ENCODE measurements at places on chromosomes 3 and 15. TPM values are rescaled to one million over a fixed set of nuclear protein-coding genes. Genes with fewer than 3 reads are reported as not detected.

- DNase-seq = no peak
Observed at GRCh38 chr15:29672446-29672845, 149.8 kb downstream of the TJP1 start.

Gene RARRES1
- total RNA-seq = 0.81 TPM

DNA sequence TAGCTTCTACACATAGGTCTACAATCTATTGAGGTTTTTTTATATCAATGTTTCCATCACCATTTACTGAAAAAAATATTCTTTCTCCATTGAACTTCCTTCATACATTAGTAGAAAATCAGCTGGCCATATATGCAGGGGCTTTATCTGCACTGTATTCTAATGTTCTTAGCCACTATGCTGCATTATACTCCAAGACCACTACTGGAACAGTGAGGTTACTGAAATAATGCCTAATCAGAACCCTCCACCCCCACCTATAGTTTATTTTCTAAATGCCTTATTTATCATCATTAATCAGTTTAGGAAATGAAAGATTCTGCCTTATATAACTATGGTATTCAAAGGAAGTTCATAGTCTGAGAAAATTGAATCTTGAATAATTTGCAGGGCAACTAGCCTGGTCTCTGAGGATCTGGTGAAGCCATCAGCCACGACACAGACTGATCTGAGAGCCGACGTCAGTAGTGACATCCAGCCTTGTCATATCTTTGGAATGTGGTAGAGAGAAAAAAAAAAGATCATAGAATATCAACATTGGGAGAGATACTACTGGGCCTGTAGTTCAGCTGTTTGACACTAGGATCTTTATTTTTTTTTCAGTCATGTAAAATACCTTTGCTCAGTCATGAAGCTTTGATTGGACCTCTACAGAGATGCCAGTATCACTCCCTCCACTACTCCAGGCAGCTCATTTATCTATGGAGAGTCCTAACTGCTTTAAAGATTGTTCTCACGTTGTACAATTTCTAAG is 66.6 kb downstream of the P3H2 start:
- no peak for DNase-seq

Gene GOLGA6L4
- 2.8 TPM for total RNA-seq

Gene TMC3
- total RNA-seq = not detected

DNA sequence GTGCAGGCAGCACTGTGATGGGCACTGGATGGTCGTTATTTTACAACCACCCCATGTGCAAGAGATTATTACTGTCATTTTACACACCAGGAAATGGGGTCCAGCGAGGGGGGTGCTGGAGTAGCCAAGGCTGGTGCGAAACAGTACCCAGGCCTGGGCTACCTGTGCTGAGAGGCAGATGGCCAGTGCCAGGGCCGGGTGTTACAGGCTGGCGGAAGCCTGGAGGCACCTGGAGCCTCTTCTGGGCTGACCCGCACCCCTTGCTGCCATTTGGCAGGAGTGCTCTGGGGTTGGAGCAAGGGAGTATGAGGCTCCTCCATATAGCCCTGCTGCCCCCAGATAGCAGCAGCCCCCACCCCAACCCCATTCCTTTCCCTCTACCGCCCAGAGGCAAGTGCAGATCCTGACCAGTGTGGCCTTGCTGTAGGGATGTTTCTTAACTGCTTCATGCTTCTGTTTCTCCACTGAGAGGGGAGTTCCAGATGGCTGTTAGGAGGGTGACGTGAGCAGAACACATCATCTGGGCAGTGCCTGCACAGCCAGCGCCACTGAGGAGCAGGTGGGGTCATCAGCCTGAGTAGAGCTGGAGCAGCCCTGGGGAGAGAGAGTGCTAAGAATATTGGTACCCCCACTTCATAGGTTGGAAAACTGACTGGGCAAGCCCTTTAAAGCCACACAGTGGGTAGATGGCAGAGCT is 15.3 kb downstream of the SNX33 start:
- DNase-seq = no peak

GRCh38 chr3:190051641-190052040 is 69.1 kb downstream of the P3H2 start:
- no peak for DNase-seq

GRCh38 chr3:49276475-49277382 is at the start of gene C3orf62:
C3orf62 (minus strand) TSS chr3:49277232; CDS start chr3:49276872, 360 bp downstream.
- peak; percentile 91 for DNase-seq

DNA sequence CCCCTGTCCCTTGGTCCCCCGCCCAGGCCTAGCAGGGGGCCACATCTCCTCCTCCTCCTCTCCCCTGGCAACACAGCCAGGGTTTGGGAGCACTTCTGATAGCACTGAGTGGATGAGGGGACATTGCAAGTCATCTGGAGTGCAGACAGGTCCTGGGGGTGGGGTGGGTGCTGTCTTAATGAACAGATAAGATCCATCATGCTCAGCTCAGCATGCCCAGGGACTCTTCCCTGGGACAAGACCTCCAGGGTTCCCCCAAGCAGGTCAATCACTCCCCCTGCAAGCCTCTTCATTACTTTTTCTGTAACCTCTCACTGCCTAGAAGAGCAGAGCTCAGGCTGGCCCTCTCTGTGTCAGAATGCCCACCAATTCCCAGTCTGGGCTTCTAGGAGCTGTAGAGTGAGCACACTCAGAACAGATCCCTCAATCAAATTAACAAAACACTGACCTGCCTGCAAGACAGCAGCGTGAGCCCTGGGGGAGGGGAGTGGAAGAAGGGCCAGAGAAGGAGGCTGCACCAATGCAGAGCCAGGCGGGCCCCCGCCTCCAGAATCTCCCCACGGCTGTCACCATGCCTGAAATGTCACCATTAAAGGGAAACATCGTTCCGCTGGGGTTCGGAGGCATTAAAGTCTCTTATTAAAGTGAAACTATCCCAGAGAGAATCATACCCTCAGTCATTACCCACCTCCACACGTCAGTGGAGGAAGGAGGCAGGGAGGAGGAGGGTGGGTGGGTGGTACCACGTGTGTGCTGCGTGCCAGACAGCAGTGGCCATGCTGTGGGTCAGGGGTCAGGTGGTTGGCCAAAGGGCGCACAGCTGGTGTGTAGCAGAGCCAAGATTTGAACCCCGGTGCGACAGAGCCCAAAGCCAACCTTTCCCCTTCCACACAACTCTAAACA is 114.7 kb upstream of the LINGO1 start:
- DNase-seq = no peak

Gene GOLGA6B
- total RNA-seq = 0.33 TPM

GRCh38 chr3:43490640-43491185 is 131.1 kb downstream of the ANO10 start:
- DNase-seq = no peak

Gene P2RY1
- 6.4 TPM for total RNA-seq

Gene EFHB
- total RNA-seq = 1.6 TPM

Gene PCBP4
- total RNA-seq = 20.9 TPM

DNA sequence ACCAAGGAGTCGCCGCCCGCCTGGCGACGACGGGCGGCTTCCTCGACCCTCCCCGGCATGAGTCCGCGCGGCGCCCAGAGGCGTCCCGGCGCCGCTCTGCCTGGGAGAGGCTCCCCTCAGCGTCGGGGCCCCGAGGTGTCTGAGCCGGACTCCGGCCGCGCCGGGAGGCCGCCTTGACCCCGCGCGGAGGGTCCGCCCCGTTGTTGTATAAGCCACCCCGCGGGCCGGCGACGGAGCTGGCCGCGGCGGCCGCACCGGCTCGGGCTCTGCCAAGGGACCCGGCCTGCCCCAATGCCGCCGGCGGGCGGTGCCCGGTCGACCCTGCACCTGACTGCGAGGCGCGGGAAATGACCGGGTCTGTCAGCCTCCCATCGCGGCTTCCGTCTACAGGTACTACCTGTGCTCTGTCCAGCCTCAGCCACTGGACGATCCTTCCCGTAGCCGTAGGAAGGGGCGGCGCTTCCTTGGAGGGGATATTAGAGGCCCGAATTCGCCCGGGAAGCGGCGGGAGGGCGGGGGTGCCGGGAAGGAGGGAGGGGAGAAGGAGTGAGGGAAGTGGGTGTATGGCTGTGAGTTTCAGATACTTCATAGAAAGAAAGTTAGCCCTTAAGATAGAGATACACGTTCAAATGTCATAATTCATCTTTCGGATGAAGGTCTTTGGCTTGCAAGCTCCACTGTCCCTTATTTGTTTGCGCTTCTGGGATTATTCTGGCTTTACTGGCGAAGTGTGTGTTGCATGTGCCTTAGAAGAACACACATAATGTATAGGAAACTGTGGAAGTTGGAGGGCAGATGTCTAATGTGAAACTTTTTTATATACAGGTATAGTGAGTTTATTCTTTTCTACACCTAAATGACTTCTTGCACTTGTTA is 620 bp downstream of the ABHD5 start:
- DNase-seq = peak; percentile 87

DNA sequence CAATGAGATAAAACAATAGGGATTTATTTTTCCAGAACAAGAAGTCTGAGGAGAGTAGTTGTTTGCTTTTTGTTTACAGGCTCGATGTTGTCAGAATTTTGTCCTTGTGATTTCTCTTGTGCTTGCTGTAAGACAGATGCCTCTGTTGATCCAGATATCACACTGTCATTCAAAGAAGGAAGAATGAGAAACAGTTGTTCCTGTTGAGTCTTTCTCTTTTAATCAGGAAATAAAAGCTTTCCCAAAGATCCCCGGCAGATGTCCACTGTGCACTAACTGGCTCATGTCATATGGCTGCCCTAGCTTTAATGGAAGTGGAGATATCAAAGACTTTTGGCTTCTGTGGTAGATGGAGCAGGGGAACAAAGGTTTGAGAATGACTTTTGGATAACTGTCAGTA is 6.8 kb downstream of the SERPINI1 start:
- no peak for DNase-seq

DNA sequence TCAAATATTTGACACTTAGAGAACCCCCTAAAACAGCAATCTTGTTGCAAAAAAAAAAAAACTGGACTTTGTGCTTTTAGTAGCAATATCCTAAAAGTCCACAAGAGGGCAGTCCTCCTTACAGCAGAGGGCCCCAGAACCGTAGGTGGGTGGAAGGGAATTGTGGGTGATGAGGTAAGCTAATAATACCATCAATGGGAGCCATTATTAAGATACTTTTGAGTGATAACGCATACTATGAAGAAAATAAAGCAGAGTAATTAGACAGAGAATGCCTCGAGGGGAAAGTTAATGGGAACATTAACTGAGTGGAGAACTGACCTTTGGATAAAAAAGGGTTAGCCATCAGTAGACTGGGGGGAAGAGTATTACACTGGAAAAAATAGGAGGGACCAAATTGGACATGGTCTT is 229.9 kb downstream of the THRB start:
- DNase-seq = no peak

GRCh38 chr3:30269751-30270445 is 336.5 kb upstream of the TGFBR2 start:
- no peak for DNase-seq

Gene TMEM207
- not detected for total RNA-seq

- DNase-seq = no peak
Observed at GRCh38 chr3:5051772-5052171, 70.3 kb upstream of the ARL8B start.

DNA sequence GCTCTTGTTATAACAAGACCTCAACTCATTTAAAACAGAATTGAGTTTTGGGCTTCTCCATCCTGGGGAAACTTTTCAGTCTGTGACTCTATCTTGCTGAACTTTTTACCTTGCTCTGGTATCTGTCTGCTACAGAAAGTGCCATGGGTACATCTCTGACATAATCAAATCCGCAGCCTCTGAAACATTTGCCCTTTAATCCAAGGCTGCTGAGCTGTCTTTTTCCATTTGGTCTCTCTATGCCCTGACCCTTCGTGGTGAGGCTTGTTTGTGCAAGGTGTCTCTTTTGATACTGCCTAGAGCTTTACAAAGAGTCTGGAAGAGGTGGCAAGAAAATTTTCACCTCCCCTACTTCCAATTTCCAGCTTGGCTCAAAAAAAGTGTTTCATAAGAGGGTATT is 11.3 kb downstream of the TMEM108 start:
- no peak for DNase-seq

Gene KBTBD12
- total RNA-seq = not detected

GRCh38 chr3:103227651-103228050 is 792.8 kb downstream of the ZPLD1 start:
- DNase-seq = no peak
